ENCODE measurements at places on chromosomes 5 and 9. TPM values are rescaled to one million over a fixed set of nuclear protein-coding genes. Genes with fewer than 3 reads are reported as not detected.

Gene GABBR2
- not detected for total RNA-seq

Gene LCN12
- total RNA-seq, result not detected

Gene PCDHGB3
- total RNA-seq, result 0.83 TPM

Gene INSL6
- total RNA-seq, result not detected

Gene ERCC8
- 7.9 TPM for total RNA-seq

Gene SMIM15
- total RNA-seq, result 75.4 TPM

Gene NR4A3
- 1.9 TPM for total RNA-seq

Gene PRLR
- total RNA-seq, result 0.16 TPM

Gene IL4
- total RNA-seq, result not detected

Gene CCDC183
- total RNA-seq, result 0.13 TPM

Gene GALNT12
- 5.4 TPM for total RNA-seq

Gene RNF224
- total RNA-seq, result 0.05 TPM

Gene ASTN2
- 5.9 TPM for total RNA-seq

Gene C5orf58
- 0.58 TPM for total RNA-seq

Gene OR13F1
- not detected for total RNA-seq

Gene SLC6A18
- not detected for total RNA-seq

Gene ANKHD1
- total RNA-seq, result 77.6 TPM

Gene CNTNAP3
- total RNA-seq, result 48.8 TPM

Gene MCTP1
- total RNA-seq, result 14.9 TPM

Gene ENTREP1
- total RNA-seq, result 0.13 TPM

Gene UNC13B
- 9.1 TPM for total RNA-seq

Gene MYOT
- total RNA-seq, result not detected

Gene PCDHGA6
- 1.5 TPM for total RNA-seq

Gene TAF11L5
- total RNA-seq, result not detected

Gene CFAP90
- total RNA-seq, result not detected

Gene IER5L
- total RNA-seq, result 60.8 TPM

Gene SLC36A2
- total RNA-seq, result not detected

Gene MTX3
- 18.9 TPM for total RNA-seq

Gene HMMR
- 55.5 TPM for total RNA-seq

Gene PAEP
- 0.27 TPM for total RNA-seq

Gene BRINP1
- not detected for total RNA-seq

Gene PCDHGB6
- total RNA-seq, result 0.80 TPM

Gene ANKRD31
- total RNA-seq, result 0.32 TPM

Gene ROR2
- not detected for total RNA-seq

Gene GALT
- 24.6 TPM for total RNA-seq

Gene GABRG2
- 0.32 TPM for total RNA-seq

All from A375 (cell line).